PC-3 (cell line): ENCODE measurements at places on chromosomes 16 and 17. TPM values are rescaled to one million over a fixed set of nuclear protein-coding genes. Genes with fewer than 3 reads are reported as not detected.

DNA sequence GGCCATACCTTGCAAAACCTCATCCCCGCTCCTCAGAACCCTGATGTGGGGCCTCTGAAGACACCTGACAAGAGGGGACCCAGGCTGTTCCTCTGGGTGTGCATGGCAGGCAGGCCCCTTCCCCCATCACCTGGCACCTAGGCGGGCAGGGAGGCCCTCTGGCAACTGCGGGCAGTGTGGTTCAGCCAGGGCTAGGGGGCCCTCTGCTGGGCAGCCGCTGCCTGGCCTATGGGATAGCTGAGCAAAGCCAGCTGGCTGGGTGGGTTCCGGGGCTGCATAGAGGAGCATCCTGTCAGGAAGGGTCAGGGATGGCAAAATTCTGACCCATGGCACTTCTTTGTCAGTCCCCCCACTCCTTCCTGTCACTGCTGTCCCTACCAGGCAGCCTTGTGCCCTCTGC lies 228.7 kb upstream of the ASIC2 start:
- peak; percentile 11 for DNase-seq
- no peak overlapping the region for H3K4me3 ChIP-seq
- no peaks in the 10 kb centered on the region for H3K36me3 ChIP-seq
- H3K27me3 ChIP-seq = no peaks in the 10 kb centered on the region
- no peak overlapping the region for H3K27ac ChIP-seq
- H3K4me1 ChIP-seq = no peaks in the 10 kb centered on the region

- H3K36me3 ChIP-seq = peaks cover 4% of the 10 kb centered on the region; the same call in 1 of the 2 replicates
- peaks cover 16% of the 10 kb centered on the region for H3K4me1 ChIP-seq
- H3K27ac ChIP-seq = peak overlapping the region; percentile 51
Observed at GRCh38 chr16:89864527-89864820, 8.9 kb upstream of the TCF25 start.

DNA sequence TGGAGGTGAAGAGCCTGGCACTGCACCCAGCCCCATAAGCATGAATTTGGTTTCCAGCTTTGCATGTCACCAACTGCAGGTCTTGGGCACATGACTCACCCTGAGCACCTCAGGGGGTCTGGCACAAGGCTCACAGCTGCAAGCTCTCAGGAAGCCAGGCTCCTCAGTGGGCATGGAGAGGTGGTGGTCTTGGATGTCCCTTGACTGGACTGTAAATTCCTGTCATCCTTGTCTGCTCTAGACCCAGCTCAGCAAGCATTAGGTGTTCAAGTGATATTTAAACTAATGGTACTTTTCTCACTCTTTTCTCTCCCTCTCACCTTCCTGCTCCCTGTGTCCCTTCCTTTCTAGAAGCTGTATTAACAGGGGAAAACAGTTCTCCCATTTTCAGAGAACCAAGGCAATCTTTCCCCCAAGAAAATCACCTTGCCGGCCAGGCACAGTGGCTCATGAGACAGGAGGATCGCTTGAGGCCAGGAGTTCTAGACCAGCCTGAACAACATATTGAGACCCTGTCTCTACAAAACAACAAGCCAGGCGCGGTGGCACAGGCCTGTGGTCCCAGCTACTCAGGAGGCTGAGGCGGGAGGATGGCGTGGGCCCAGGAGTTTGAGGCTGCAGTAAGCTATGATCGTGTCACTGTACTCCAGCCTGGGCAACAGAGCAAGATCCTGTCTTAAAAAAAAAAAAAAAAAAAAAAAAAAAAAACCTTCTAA lies 5.1 kb upstream of the KIFC3 start:
- H3K4me1 ChIP-seq = peaks cover 52% of the 10 kb centered on the region
- H3K36me3 ChIP-seq = no peaks in the 10 kb centered on the region
- no peak overlapping the region for H3K4me3 ChIP-seq

GRCh38 chr16:49588729-49589384 lies 215.3 kb downstream of the C16orf78 start:
- H3K4me1 ChIP-seq = no peaks in the 10 kb centered on the region
- H3K36me3 ChIP-seq = no peaks in the 10 kb centered on the region
- H3K27me3 ChIP-seq = peaks cover 5% of the 10 kb centered on the region; the same call in 1 of the 2 replicates
- no peak overlapping the region for H3K4me3 ChIP-seq
- H3K27ac ChIP-seq = no peak overlapping the region
- no peak for DNase-seq

- no peak overlapping the region for H3K27ac ChIP-seq
- DNase-seq = no peak
Observed at GRCh38 chr16:67327743-67328142, 1.1 kb downstream of the LRRC36 start.

GRCh38 chr17:42744283-42744805 lies 496 bp downstream of the EZH1 start:
- H3K4me3 ChIP-seq = peak overlapping the region; percentile 65
- no peaks in the 10 kb centered on the region for H3K36me3 ChIP-seq
- peak; percentile 44 for DNase-seq
- H3K27me3 ChIP-seq = no peaks in the 10 kb centered on the region
- peak overlapping the region; percentile 46 for H3K27ac ChIP-seq

DNA sequence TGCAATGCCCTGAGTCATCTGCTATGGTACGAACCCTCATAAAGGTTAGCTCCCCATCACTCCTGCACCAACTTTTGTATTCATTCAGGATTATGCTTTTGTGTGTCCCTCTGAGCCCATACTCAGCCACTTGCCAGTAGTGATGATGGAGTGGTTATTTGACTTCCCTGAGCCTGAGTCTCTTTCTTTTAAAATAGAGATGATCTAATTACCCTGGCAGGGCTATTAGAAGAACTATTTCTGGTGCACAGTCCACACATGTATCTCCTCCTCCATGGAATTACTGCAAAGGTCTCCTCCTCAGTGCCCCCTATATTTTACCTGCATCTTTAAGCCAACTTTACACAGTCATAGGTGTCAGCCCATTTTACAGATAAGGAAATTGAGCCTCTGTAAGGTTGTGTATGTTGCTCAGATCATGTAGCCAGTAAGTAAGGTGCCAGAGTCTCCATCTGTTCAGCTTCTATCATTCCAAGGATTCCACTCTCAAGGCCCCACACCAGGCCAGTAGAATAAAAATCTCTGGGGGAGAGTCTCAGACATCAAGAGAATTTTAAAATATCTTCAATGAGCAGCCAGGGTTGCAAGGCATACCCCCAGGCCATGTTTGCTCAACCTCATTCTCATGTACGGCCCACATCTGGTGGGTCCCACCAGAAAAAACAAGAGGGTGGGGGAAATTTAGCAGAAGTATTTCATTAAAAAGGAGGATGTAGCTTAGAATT lies 333.7 kb upstream of the HSBP1 start:
- H3K27ac ChIP-seq = no peak overlapping the region
- H3K4me1 ChIP-seq = no peaks in the 10 kb centered on the region
- no peaks in the 10 kb centered on the region for H3K27me3 ChIP-seq

DNA sequence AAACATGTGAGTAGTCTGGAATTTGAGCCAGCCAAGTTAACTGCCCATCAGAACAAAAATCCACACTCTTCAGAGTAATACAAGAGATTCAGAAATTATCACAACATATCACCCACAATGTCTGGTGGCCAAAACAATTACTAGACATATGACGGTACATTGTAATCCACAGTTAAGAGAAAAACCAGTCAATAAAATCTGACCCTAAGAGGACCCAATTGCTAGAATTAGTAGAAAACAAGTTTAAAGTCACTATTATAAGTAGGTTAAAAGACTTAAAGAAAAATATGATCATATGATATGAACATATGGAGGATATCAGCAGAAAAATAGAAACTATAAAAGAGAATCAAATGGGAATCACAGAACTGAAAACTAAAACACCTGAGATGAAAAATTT lies 15.8 kb downstream of the CMTR2 start:
- no peak for DNase-seq
- no peaks in the 10 kb centered on the region for H3K27me3 ChIP-seq
- no peak overlapping the region for H3K27ac ChIP-seq
- no peaks in the 10 kb centered on the region for H3K36me3 ChIP-seq
- H3K4me3 ChIP-seq = no peak overlapping the region

GRCh38 chr17:50096092-50096491 lies 941 bp downstream of the PDK2 start:
- no peaks in the 10 kb centered on the region; the same call in 1 of the 2 replicates for H3K36me3 ChIP-seq
- H3K27ac ChIP-seq = no peak overlapping the region
- H3K27me3 ChIP-seq = no peaks in the 10 kb centered on the region
- H3K4me3 ChIP-seq = peak overlapping the region; percentile 88
- peaks cover 14% of the 10 kb centered on the region for H3K4me1 ChIP-seq

DNA sequence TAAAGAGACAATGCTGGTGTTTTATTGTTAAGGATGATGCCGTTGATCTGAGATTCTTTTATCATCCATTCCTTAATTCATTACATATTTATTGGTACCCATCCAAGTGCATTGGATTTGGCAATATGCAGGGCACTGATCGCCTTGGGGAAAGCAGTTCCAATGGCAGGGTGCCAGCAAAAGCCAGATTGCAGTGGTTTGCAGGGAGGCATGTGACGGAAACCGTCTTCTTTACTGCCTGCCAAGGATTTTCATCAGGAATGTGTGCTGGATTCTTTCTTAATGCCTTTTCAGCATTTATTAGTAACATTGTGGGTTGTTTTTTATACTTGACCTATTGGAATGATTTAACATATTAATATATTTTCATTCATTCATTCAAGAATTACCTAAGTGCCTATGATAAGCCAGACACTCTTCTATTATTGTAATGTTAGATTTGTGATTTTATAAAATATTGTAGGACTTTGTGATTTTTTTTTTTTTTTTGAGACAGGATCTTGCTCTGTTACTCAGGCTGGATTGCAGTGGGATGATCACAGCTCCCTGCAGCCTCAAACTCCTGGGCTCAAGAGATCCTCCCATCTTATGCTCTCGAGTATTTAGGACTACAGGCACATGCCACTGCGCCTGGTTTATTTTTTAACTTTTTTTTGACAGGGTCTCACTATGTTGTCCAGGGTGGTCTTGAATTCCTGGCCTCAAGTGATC lies 93.4 kb upstream of the TNRC6A start:
- no peaks in the 10 kb centered on the region for H3K36me3 ChIP-seq
- H3K27me3 ChIP-seq = no peaks in the 10 kb centered on the region
- no peak overlapping the region for H3K4me3 ChIP-seq
- peak; percentile 88 for DNase-seq

GRCh38 chr16:49362230-49362629 lies 11.4 kb upstream of the C16orf78 start:
- H3K27me3 ChIP-seq = no peaks in the 10 kb centered on the region; the same call in 1 of the 2 replicates
- H3K36me3 ChIP-seq = no peaks in the 10 kb centered on the region
- H3K4me1 ChIP-seq = no peaks in the 10 kb centered on the region

GRCh38 chr16:27628241-27628942 lies 78.4 kb downstream of the KATNIP start:
- no peak overlapping the region for H3K27ac ChIP-seq
- H3K27me3 ChIP-seq = no peaks in the 10 kb centered on the region
- no peaks in the 10 kb centered on the region for H3K4me1 ChIP-seq
- H3K4me3 ChIP-seq = no peak overlapping the region
- DNase-seq = no peak

DNA sequence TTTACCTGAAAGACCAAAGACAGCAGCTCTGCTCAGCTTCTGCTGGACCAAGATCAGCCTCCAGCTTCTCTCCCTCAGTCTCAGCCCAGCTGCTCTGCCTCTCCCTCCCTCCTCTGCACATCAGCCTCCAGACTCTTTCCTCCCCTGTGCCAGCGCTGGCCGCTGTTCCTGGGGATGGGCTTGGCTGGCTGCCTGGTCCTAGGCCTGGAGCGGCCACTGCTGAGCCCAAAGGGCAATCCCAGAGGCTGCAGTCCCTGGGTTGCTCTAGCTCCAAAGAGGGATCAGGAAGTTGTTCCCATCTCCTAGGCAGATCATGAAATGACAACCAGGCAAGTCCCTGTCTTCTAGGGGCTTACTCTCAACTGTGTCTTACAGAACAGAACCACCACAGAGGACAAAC lies 31.3 kb downstream of the DCUN1D3 start:
- no peak overlapping the region for H3K27ac ChIP-seq
- no peak overlapping the region for H3K4me3 ChIP-seq
- H3K36me3 ChIP-seq = no peaks in the 10 kb centered on the region
- DNase-seq = no peak
- H3K27me3 ChIP-seq = no peaks in the 10 kb centered on the region

Gene KRTAP9-4
- total RNA-seq = not detected in 2 replicates

Gene FTO
- 27.0 and 32.7 TPM in 2 replicates for total RNA-seq

Gene SLC38A8
- total RNA-seq = not detected in 2 replicates
